CD4-positive, CD25-positive, alpha-beta regulatory T cell (primary cell): ENCODE measurements at places on chromosomes 4 and X.
A peak's percentile ranks its signal among the peaks of the same experiment; 100 is the strongest.

DNA sequence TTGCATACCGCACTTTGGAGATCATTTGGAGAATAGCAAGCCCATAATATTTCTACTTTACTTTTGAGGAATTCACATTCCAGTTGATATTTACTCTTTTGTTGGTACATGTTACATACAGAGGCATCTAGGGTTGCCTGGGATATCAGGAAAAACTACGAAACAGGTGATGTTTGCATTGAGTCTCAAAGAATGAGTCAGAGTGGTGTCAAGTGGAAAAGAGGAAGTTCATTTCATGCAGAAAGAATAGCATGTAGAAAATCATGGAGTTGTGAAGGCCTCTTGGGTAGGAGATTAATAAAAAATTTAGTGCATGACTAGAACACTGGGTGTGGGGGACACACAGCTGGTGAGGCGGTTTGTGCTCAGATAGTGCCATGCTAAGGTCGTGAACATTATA is 33.5 kb upstream of the ELOVL6 start:
- DNase-seq: no peak
- H3K27ac ChIP-seq: no peak overlapping the region
- H3K36me3 ChIP-seq: no peaks in the 10 kb centered on the region
- H3K4me3 ChIP-seq: no peak overlapping the region
- no peaks in the 10 kb centered on the region for H3K27me3 ChIP-seq
- no peaks in the 10 kb centered on the region for H3K4me1 ChIP-seq

DNA sequence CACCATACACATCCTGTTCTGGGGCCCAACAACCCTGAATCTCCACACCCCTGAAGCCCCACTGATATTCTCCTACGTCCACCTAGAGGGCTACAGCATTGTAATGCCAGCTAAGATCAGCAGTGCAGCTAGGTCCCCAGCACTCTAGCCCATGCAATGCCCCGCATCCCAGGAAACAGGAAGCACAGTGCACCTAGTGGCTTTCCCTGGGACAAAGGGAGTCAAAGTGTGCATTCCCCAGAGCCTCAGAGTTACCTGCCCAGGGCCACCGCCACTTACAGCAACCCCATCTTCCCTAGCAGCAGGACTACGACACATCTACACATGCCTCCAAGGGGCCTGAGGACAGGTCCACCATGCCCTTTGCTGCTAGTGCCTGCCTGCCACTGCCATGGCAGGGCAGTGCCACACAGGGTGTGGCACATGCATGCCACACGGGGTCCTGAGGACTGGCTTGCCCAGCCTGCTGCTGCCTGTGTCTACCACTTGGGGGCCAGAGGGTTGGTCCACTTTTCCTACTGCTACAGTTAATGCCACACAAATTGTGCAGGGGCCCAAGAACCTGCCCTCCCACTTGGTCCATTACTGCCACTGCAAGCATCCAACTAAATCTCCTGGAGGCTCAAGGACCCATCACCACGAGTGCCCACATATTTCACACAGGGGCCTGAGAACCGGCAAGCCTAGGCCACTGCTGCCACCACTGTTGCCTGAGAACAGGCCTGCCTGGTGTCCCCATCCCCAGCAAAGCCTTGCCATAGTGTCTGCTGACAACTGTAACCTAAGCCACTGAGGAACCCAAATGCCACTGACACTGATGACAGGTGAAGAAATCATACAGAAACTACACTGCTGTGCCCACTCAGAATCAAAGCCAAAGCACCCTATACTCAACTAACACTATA is 23.7 kb downstream of the TLR6 start:
- no peaks in the 10 kb centered on the region for H3K36me3 ChIP-seq
- H3K4me3 ChIP-seq: no peak overlapping the region
- no peak for DNase-seq
- no peak overlapping the region for H3K27ac ChIP-seq
- H3K4me1 ChIP-seq: peaks cover 9% of the 10 kb centered on the region

GRCh38 chrX:134580907-134581306 is 77.4 kb downstream of the PLAC1 start:
- no peak overlapping the region for H3K4me3 ChIP-seq
- no peak for DNase-seq
- no peaks in the 10 kb centered on the region for H3K27me3 ChIP-seq
- no peak overlapping the region for H3K27ac ChIP-seq

DNA sequence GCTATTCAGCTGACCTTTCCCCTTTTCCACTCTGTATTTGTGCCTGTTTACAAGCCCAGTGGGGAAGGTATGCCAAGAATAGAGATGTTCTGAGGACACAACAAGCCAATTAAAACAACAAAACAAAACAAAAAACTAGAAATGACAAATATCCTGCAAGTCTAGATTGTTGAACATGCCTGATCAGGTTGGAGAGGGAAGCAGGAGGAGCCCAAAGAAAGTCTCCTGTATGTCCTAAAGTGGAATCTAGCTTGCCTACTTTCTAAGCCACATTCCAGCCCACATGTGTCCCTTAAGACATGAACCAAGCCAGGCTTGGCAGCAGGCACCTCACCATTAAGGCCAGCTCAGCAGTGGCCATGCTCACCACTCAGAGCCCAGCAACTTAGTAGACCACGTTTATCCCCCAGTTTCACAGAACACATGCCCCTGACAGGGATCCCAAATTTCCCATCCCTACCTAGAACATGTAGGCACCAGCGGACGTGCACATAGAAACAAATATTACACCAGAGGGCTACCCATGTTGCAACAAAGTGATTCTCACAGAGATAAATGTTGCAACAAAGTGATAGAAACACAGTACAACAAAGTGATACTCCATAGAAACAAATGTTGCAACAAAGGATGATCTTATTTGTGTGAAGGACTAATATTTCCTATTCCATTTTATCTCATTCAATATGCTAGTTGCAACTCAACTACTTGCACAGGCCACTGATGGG is 48.3 kb downstream of the CD99L2 start:
- peaks cover 3% of the 10 kb centered on the region for H3K36me3 ChIP-seq
- H3K27me3 ChIP-seq: no peaks in the 10 kb centered on the region
- no peaks in the 10 kb centered on the region for H3K4me1 ChIP-seq
- no peak overlapping the region for H3K4me3 ChIP-seq
- H3K27ac ChIP-seq: no peak overlapping the region
- DNase-seq: no peak

- H3K36me3 ChIP-seq: no peaks in the 10 kb centered on the region
- no peaks in the 10 kb centered on the region for H3K27me3 ChIP-seq
Observed at GRCh38 chr4:73575660-73576059, 44.6 kb downstream of the RASSF6 start.

GRCh38 chrX:1466971-1467561 is 14.4 kb upstream of the ASMTL start:
- H3K36me3 ChIP-seq: peaks cover 36% of the 10 kb centered on the region
- H3K4me3 ChIP-seq: peak overlapping the region; percentile 41
- peak overlapping the region; percentile 81 for H3K27ac ChIP-seq
- H3K27me3 ChIP-seq: no peaks in the 10 kb centered on the region
- peaks cover 77% of the 10 kb centered on the region for H3K4me1 ChIP-seq

DNA sequence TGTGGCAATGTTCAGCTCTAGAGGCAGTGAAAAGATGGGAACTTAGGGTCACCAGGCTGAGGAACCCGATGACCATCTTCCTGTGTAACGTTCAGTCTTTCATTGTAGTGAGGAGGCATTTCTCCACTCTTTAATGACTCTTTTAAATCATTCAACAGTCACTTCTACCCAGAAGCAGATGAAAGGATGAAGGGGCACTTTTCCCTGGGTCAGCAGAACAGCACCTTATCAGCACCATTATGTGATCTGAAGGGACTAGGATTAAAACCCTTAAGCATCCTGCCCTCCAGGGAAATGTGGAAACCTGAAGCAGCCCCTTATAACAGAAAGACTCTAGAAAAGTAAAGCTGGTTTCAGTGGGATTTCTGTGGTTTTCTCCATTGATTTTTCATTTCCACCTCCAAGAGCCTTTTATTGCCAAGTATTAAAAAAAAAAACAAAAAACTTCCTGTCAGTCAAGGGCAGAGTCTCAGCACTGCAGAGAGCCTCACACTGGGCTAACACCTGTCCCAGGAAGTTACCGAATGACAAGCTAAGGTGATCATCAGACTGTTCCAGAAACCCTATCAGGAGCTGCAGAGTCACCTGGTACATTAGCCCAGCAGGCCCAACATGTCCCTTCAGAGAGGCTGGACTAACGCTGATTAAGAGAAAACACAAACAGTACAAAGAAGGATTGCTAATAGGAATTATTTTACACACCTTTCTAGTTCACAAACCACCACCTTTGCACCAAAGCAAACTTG is 185.9 kb downstream of the SHROOM3 start:
- H3K27me3 ChIP-seq: peaks cover 7% of the 10 kb centered on the region
- no peak for DNase-seq
- no peak overlapping the region for H3K4me3 ChIP-seq
- no peaks in the 10 kb centered on the region for H3K4me1 ChIP-seq
- H3K27ac ChIP-seq: no peak overlapping the region

- H3K36me3 ChIP-seq: no peaks in the 10 kb centered on the region
- H3K27me3 ChIP-seq: no peaks in the 10 kb centered on the region
- H3K4me1 ChIP-seq: no peaks in the 10 kb centered on the region
- no peak overlapping the region for H3K4me3 ChIP-seq
- no peak overlapping the region for H3K27ac ChIP-seq
Observed at GRCh38 chr4:176538217-176538925, 218.6 kb downstream of the SPCS3 start.

DNA sequence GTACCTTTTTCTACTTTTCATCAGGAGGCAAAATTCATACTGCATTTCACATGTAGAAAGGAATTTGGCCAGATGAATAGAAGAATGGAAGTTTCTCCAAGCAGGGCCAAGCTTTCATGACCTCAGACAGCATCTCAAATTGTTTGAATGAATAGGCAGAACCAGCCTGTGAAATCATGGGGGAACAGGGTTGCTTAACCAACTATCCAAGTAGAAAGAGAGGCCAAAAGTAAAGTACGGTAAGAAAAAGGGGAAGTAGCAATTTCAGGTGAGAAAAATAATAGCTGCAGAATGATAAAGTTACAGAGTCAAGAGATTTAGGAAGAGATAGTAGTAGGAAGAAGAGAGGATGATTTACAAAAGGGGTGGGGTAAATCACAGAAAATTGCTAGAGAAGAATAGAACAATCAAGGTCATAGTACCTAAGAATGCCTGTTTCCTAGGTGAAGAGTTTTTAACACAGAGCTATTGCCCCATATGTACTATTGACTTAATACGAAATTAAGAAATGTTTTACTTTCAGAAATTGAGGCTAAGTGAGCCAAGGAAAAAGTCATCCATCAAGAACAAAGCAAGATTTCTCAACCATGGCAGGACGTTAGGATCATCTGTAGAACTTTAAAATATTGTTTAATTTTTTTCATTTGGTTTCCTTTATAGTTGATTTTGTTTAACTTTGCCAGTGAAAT is 177.1 kb upstream of the TET2 start:
- H3K27ac ChIP-seq: no peak overlapping the region
- DNase-seq: no peak
- H3K4me3 ChIP-seq: no peak overlapping the region
- H3K4me1 ChIP-seq: peaks cover 4% of the 10 kb centered on the region

DNA sequence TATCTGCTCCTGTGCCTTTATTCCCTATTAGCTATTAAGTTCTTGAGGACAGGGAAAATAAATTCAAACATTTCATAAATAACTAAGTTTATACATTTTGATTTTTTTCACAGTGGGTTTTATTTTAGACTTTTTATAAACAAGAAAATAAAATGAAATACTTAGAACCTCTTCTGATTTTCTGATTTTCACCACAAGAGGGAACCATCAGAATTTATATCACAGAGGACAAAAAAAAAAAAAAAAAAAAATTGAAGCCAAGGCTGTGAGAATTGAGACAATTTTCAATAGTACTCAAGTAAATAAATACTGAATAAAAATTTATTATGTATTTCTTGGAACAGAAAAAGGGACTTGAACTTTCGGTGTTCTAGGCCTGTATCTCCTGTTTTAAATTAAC is 288.1 kb downstream of the SH3BGRL start:
- no peaks in the 10 kb centered on the region for H3K4me1 ChIP-seq
- DNase-seq: no peak
- no peaks in the 10 kb centered on the region for H3K36me3 ChIP-seq
- H3K4me3 ChIP-seq: no peak overlapping the region

DNA sequence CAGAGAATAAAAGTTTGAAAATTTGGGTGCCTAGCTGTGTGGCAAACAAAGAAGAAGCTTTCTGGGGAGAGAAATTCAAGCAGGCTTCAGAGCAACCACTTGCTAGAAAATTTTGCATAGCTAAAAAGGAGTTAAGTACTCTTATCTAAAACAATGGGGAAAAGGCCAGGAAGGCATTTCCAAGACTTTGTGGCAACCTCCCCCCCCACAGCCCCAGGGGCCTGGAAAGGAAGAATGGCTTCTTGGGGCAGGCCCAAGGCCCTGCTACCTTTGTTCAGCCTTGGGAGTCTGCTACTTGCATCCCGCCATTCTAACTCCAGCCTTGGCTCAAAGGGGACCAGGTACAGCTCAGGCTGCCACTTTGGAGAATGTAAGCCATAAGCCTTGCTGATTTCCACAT is 102.2 kb downstream of the PTCHD1 start:
- no peak overlapping the region for H3K27ac ChIP-seq
- no peaks in the 10 kb centered on the region for H3K27me3 ChIP-seq
- no peaks in the 10 kb centered on the region for H3K4me1 ChIP-seq
- H3K4me3 ChIP-seq: no peak overlapping the region

DNA sequence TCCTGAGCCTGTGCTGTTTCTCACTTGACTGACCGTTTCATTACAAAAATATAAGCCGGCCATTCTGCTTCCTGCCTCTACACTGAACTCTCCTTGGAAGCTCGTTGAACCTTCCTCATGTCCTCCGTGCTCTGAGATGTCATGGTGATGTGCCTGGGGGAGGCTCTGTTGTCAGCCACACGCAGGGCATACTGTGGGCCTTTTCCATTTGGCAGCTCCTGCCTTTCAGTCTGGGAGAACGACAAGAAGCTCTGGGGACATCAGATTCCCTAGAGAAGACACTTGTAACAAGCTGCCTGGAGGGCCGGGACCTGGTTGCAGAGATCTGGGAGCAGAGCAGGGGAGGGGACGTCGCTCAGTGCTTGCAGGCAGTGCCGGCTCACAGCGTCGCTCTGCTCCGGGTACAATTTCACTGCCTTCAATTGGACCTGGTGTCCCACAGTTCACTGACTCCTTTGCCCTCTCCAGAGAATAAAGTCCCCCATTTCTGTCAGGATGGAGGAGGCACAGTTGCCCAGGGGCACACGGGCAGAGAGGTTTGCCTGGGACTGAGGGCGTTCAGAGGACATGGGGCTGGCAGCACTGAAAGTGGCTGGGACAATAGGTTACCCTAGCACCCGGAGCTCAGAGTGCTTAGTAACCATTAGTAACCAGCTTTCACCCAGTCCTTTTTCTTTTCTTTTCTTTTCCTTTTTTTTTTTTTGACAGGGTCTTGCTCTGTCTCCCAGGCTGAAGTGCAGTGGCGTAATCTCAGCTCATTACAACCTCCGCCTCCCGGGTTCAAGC is 19.1 kb upstream of the MECP2 start:
- DNase-seq: no peak
- H3K4me1 ChIP-seq: no peaks in the 10 kb centered on the region
- H3K4me3 ChIP-seq: no peak overlapping the region
- H3K36me3 ChIP-seq: no peaks in the 10 kb centered on the region
- no peaks in the 10 kb centered on the region for H3K27me3 ChIP-seq

- no peak for DNase-seq
- no peaks in the 10 kb centered on the region for H3K36me3 ChIP-seq
- no peaks in the 10 kb centered on the region for H3K27me3 ChIP-seq
- no peak overlapping the region for H3K27ac ChIP-seq
- H3K4me1 ChIP-seq: no peaks in the 10 kb centered on the region
- no peak overlapping the region for H3K4me3 ChIP-seq
Observed at GRCh38 chr4:94084155-94084554, 123.5 kb upstream of the SMARCAD1 start.
